Right lobe of liver (tissue), 6 donors: ENCODE measurements at places on chromosomes 1 and 21. TPM values are rescaled to one million over a fixed set of nuclear protein-coding genes. Genes with fewer than 3 reads are reported as not detected.

DNA sequence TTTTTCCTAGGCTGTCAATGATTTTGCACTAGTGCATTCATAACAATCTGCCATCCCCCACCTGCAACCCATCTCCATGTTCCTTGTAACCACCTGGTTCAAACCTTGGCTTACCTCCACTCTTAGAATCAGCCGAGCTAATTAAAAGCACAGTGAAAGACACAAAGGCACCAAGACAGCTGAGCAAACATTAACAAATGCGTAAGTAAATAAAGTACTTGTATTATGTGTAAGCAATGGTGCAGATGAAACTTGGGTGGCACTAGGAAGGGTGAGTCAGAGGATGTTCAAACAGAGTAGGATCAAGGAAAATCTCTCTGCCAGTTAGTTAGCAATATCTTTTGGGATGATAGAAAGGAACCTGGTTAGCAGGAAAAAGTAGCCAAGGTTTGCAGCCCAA lies 5.1 kb upstream of the FOXJ3 start:
- no peak for DNase-seq

DNA sequence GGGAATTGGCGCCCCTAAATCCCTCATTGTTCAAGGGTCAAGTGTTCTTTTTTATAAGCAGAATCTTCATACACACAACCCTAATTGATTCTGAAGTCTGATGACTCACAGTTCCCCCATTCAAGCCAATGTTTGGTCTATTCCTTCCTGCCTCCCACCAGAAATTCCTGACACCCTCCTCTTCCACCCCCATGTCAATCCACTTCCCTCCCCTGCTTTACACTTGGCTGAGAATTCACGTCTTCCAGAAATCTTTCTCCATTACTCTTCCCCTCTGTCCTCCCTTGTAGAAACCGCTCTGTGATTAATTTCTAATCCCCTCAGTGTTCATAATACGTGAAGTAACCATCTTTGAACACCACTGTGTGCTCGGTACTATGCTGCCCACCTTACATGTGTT lies 76.2 kb upstream of the CD34 start:
- no peak for DNase-seq

DNA sequence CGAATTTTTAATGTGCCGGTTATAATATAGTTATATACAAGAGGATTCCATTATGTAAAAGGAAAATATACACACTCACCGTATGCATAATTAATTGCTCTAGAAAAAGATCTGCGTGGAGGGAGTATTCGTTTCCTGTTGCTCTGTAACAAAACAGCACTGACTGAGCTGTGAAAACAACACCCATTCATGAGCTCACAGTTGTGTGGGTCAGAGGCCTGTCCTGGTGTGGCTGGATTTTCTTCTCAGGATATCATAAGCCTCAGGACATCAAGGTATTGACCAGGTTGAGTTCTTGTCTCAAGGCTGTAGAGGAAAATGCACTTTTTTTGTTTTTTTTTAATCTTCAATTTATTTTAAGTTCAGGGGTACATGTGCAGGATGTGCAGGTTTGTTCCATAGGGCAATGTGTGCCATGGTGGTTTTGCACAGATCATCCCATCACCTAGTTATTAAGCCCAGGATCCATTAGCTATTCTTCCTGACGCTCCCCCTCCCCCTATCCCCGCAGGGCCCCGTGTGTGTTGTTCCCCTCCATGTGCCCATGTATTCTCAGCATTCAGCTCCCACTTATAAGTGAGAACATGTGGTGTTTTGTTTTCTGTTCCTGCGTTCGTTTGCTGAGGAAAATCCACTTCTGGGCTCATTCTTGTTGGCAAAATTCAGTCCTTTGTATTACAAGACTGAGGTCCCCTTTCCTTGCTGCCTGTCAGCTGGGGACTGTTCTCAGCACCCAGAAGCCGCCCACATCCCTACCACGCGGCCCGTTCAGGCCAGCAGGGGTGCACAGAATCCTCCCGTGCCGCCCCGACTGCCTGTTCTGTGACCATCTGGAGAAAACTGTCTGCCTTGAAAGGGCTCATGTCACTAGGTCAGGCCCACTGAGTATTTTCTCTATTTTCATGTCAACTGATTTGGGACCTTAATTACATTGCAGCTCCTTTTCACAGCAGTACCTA lies 87.4 kb upstream of the ERRFI1 start:
- no peak for DNase-seq

- DNase-seq = no peak
Measured at GRCh38 chr21:42013376-42013775, 3.2 kb upstream of the ZBTB21 start.

DNA sequence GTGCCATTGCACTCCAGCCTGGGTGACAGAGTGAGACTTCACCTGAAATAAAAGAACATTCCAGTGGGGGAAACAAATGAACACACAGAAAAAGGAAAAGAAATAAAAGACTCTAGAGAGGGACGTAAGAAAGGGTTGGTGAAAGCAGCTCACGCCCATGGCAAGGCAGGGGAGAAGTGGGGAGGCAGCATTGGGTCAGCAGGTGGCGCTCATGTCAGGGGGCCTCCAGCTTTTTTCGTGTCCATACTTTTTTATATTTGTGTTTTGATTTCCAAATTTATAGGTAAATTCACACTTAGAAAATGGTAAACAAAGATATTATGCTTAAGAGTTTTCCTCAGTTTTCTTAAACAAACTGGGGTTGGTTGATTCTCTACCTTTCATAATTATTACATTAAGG lies 45.5 kb downstream of the VPS13D start:
- DNase-seq = peak; percentile 47

DNA sequence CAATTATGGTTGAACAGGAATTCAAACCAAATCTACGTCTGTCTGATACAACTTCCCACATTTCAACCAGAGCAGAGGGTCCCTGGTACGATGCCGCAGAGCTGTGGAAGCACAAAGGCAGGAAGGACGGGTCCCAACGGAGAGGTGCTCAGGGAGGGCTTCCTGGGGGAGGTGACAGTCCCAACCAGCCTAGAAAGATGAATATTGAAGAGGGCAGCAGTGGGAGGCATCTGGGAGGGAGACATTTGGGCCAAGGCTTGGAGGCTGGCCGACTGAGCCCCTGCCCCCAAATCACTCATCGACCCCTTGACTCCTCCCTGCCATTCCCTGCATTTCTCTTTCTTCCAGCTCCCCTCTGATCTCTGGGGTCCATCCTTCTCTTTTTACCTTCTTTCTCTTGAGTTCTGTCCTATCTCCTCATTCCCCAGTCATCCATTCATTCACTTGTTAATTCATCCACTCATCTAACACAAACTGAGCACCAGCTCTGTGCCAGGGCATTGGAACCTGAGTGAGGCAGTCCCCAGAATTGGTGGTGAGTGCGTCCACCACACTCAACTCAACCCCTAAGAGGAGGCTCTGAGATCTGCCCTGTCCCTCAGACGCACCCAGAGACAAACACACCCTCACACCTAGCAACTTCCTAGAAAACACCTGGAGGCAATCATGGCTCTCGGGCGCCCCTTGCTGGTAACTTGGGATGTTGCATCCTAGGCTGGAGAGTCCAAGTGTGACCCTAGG lies 13.2 kb upstream of the CELA3B start:
- DNase-seq = peak; percentile 77

The GJA8 gene
- total RNA-seq = not detected

The ASCL5 gene
- not detected for total RNA-seq
